ENCODE measurements at places on chromosomes 16 and 17.
A peak's percentile ranks its signal among the peaks of the same experiment; 100 is the strongest.

DNA sequence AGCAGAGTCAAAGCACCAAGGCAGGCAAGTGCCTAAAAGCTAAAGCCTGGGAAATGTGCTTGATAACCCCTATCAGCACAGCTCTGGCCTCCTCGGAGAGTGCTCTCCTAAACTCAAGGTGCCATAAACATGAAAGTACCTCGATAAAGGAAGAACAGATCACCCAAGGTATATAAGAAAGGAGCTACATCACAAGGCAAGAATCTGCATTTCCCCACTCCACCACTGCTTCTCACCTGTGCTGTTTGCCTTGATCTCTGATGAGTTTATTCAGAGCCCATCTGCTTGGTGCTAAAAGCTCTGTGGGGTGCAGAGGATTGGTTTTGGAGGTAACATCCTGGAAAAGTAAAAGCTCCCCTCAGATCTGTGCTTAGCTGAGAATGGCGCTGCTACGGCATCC, 449.5 kb upstream of the CDH5 start:
- DNase-seq = no peak

- no peak for DNase-seq
Observed at GRCh38 chr16:47965439-47965838, 190.4 kb downstream of the ABCC12 start.

- DNase-seq = no peak
Observed at GRCh38 chr16:80936410-80936809, 70.3 kb downstream of the CMC2 start.

- no peak for DNase-seq
Observed at GRCh38 chr17:80850817-80851216, 140.8 kb upstream of the CHMP6 start.

GRCh38 chr17:76246080-76247066, 6.1 kb upstream of the RNF157 start:
- no peak for DNase-seq

DNA sequence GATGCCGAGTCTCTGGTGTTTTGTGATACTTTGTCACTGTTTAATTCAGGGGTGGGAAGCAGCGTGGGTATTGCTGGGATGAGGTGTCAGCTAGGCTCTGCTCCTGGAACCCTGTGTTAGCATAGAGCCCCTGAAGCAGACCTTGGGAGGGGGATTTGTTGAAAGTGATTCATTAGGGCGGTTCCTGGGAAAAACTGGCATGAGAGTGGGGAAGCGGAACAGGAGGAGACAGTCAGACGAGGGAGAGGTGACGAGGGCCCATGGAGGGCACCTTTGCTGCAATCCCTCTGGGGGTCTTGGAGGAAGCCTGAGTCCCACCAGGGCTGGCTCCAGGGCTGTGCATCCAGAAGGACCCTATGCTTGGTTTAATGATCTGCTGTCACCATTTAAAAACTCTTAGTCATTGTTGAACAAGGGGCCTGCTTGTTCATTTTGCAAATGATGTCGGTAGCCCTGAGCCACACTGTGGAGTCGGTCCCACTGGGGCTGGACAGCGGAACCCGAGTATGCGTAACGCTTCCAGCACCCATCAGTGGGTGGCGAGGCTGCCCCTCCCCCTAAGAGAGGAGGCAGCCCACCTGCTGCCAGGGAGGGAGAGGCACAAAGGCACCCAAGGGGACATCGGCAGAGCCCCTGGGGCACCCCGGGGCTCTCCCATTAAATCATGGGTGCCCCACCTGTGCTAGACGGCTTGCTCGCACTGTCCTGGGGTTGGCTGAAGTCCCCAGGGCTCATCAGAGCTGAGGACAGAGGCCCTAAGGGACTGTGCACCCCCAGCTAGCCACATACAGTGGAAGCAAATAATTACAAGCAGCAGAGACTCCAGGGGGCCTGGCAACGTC, 35.4 kb downstream of the WFDC1 start:
- no peak for DNase-seq

DNA sequence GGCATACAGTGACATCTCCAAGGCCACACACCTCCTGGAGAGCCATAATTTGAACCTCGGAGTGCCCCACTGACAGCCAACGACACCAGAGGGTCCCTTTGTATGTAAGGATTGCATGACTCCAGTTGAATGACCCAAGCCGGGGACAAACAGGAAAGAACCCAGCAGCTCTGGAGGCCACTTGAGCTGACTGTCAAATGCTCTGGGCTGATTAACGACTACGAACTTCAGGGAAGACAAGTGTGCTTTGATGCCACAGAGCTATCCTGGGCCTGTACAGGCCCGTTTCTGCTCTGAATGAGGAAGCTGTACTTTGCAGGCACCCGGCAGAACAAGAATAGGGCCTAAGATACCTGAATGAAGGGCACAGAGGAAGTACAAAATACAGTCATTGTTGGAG, 404.6 kb downstream of the SLC39A11 start:
- DNase-seq = no peak

GRCh38 chr16:77273815-77274214, 74.6 kb downstream of the SYCE1L start:
- no peak for DNase-seq

DNA sequence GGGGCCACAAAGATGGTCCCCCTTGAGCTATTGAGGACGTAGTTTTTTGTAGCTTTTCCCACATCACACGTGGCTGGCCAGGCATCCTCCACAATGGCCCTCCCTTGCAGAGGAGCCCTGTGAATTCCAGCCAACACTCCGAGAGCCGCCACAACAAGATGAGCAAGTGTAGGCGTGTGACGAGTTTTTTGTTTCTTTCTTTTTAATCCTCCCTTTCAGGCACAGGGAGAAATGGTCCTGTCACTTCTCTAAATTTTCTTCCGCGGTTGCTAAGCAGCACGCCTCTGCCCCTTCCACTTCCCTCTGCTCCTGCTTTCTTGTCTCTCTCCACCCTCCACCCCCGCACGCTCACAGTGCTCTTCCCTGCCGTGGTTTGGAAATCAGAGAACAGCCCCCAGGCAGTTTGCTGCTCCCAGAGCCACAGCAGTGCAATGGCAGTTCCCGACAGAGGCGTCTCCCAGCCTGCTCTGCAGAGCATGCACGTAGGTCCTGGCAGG, 68.0 kb upstream of the MRTFB start:
- peak; percentile 83 for DNase-seq

DNA sequence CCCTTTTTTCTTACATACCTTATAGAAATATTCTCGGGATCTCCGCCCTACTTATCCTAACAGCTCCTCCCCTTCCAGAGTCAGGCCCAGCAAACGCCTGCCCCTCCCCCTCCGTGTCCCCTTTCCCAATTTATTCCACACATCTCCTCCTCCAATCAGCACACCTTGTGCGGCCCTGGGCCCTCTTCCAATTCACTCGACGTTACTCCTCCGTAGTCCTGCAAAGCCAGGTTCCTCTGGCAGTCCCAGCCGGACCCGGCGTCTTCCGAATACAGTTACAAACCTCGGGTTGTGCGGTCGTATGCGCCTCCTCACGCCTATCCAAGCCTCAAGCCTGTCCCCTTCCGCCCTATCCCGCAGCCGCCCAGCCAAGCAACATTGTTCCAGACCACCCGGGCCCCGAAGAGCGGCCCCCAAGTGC, 677 bp downstream of the CBX1 start:
- peak; percentile 52 for DNase-seq

DNA sequence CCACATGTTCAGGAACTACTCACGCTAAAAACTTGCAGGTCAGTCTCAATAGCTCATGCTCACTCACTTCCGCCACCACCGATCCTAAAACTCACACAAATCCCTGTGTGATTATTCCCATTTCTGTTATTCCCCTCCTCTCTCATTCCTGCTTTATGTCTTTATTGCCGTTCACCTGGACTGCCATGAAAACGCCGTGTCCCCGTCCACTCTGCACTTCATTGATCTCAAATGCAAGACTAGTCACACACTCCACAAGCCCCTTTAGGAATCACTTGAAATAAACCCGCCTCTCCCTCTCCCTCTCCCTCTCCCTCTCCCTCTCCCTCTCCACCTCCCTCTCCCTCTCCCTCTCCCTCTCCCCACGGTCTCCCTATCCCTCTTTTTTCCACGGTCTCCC, 78.0 kb downstream of the AXIN2 start:
- no peak for DNase-seq

GRCh38 chr17:8960325-8961140, 5.0 kb downstream of the PIK3R5 start:
- no peak for DNase-seq

- DNase-seq = no peak
Observed at GRCh38 chr17:76444518-76445311, 8.2 kb downstream of the UBE2O start.

DNA sequence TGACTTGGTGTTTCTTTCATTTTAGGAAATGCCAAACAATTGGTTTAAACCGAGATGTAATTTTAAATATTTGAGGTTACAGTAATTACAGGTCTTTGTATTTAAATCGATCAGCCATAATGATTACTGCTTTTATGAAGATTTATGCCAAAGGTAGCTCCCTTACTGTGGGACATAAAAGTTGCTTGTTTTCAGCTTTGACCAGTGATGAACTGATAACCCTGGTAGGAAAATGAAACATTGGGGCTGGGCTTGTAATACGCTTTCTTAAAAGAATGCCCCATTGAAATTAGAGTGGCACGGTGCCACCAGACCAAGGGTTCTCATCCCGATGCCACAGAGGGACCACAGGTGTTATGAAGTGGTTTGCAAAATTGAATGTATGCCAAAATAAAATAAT, 7.3 kb downstream of the TNRC6A start:
- DNase-seq = no peak

- no peak for DNase-seq
Observed at GRCh38 chr17:725746-726145, 6.7 kb upstream of the TLCD3A start.

GRCh38 chr17:1033503-1033902, 36.6 kb downstream of the TIMM22 start:
- DNase-seq = no peak

DNA sequence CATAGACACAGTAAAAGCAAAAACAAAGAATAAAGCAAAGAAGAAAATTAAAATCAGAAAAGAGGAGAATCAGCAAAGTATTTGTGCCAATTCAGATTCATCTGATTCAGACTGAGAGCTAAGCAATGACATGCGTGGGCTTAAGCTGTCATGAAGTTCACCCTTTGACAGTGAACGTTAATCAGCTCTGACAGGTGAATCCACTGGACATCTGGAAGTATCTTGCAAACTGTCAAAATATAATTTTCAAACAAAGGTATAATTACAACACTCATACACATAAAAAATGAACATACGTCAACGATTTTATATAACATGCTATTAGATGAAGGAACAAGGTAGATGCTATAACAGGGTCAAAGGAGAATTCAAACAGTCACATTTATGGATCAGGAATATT, 596.3 kb upstream of the SALL1 start:
- DNase-seq = no peak

- DNase-seq = no peak
Observed at GRCh38 chr17:68489919-68490318, 22.3 kb upstream of the PRKAR1A start.

- DNase-seq = no peak
Observed at GRCh38 chr16:29770250-29770929, 7.7 kb upstream of the ZG16 start.

DNA sequence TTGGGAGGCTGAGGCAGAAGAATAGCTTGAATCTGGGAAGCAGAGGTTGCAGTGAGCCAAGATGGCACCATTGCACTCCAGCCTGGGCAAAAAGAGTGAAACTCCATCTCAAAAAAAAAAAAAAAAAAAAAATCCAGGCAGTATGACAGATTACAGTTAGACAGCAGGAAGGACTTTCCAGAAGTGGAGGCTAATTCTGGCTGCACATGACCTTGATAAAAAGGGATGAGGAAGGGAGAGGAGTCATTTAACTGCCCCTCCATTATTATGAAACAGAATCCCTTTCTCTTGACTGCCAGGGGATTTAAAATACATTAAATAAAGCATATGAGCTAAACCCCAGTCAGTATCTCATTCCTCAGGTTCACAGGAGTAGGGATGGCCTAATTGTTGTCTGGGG, 1.8 kb upstream of the ARHGAP23 start:
- DNase-seq = no peak

GRCh38 chr17:78409191-78409928, 30.9 kb downstream of the PGS1 start:
- no peak for DNase-seq

DNA sequence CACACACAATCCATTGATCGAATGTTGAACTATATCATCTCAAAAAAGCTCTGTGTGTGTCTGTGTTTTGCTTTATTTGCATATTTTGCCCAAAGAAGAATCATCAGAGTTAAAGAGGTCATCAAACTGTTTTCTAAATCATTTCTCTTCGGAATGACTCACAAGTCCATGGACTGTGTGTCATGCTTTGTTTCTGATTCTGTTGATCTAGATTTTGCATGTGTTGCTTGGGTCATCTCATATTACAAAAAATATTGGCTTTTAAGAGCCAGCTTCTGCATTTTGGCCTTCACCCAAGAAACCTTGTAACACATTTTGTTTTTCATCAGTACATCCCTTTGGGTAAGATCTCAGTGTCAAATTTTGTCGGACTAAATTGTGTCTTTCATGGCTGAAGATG, 471.2 kb upstream of the HSBP1 start:
- DNase-seq = peak; percentile 64

- DNase-seq = peak; percentile 52
Observed at GRCh38 chr16:54284319-54284930, 2.2 kb downstream of the IRX3 start.

DNA sequence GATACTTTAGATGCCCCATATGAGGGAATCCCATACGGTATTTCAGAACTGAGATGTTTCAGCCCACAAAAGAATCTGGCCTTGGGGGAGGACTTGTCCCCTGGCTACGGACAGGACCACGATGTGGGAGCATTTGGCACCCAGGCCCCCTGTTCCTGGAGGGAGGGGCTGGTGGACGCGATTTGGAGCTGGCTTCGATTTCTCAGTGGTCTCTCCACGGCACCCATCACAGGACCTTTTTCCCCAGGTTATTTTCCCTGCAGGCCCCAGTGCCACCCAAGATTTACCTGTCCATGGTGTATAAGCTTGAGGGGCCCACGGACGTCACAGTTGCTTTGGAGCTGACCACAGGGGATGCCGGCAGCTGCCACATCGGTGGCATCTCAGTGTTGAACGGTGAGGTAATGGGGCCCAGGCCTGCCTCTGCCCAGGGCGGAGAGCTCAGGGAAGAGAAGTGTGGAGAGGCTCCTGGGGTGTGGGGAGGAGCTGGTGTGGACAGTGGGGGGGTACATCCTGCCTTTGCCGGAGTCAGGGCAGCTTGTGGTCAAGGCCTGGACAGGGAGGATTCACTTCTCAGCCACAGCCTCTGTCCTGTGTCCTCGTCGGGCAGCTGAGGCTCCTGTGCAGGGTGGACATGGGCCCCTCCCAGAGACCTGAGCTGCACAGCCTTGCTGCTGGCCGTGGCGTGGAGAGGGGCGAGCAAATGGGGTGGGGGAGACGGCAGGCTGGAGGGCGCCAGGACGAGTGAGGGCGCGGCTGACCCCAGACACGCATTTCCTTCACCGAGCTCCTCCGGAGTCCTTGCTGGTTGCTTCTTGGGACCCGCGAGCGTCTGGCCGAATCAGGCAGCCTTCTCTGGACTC, 9.9 kb downstream of the ENGASE start:
- DNase-seq = no peak

GRCh38 chr17:44968225-44969143, at the start of gene C1QL1:
Gene C1QL1, minus strand, starts transcription at chr17:44968303. Its CDS starts 255 bp downstream, at chr17:44968048.
- peak; percentile 100 for DNase-seq

- no peak for DNase-seq
Observed at GRCh38 chr17:27354491-27355081, 60.7 kb downstream of the WSB1 start.

- DNase-seq = peak; percentile 59
Observed at GRCh38 chr16:87384162-87384874, 742 bp upstream of the FBXO31 start.

GRCh38 chr17:77233635-77234334, 93.0 kb downstream of the SEC14L1 start:
- no peak for DNase-seq

Measured in AG20443 (cell line).